ENCODE measurements at places on chromosomes 11 and 22.
A peak's percentile ranks its signal among the peaks of the same experiment; 100 is the strongest.

DNA sequence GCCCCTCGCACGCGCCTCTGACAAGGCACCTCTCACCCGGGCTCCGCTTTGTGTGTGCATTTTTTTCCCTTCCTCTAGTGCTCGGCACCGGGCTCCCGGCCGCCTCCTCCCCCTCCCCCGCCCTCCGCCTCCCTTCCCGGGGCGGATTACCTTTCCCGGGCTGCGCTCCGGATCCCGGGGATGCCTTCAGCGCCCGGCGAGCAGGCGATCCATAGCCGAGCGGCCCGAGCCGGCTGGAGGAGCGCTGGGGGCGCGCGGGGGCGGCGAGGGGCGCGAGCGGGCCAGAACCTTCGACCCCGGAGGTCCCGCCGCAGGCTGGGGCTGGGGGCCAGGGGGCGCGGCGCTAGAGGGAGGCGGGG lies 282 bp downstream of the MPPED2 start:
- no peak for DNase-seq

DNA sequence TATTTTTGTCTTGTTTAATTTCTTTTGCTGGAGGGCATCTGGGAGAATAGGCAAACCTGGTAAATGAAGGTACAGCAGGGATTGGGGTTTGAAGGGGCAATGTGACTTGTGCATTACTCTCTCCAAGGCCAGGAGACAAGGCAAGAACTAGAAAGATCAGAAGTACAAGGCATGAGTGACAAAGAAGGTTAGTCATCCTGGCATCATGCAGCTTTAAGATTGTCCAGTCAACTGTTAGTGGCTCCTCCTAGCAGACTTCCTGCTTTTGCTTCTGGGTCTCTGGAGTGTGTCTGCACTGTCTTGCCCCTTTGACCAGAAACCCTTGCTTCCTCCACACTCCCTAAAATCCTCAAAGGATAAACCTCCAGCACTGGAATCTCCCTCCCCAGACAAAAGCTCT lies 27.2 kb upstream of the GLYATL1 start:
- no peak for DNase-seq

DNA sequence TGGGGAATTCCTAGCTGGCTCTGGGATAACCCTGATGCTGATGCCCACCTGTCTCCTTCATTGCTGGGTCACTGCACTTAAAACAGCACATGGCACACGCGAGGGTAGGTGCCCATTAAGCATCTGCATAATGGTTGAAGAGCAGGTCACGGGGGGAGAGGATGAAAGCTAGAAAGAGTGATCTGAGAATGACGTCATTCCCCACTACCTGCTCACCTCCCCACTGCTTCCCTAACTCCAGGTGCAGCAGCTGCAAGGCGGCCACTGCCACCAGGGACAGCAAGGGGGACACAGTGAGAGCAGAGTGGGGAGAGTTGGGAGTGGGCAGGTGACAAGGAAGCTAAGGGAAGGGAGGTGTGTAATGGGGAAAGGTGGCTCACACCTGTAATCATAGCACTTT lies 27.0 kb downstream of the ADA2 start:
- no peak for DNase-seq

- no peak for DNase-seq
Measured at GRCh38 chr11:4064278-4064955, 30.2 kb upstream of the RRM1 start.

GRCh38 chr22:27134315-27134701 lies 476.9 kb downstream of the MIAT start:
- DNase-seq, result no peak

DNA sequence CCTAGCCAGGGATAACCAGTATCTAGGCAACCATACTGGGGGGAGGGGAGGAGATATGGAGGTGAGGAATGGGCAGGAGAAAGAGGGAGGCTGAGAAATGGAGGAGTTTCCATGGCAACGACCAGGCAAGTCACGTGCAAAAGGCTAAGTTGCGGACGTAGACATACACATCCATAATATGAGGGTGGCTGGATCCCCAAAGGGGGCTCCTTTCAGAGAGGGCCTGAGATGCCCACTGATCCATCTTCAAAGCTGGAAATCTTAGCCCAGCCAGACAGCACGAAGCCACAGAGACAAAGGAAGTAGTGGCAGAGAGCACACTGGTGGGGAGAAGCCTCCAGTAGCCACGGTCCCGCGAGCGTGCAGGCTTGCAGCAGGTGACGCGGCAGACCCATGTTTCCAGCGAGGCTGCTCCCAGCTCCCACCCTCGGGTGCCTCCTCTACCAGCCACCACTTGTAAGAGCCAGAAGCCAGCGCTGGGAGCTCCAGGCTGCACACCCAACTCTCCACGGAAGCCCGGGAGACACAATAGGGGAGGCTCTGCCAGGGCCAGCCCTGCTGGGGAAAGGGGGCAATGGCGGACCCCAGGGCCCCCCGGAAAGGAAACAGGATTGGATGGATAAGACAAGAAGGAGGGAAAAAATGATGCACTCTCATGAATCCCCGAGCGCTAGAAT lies 938 bp downstream of the FXYD6 start:
- DNase-seq, result no peak

DNA sequence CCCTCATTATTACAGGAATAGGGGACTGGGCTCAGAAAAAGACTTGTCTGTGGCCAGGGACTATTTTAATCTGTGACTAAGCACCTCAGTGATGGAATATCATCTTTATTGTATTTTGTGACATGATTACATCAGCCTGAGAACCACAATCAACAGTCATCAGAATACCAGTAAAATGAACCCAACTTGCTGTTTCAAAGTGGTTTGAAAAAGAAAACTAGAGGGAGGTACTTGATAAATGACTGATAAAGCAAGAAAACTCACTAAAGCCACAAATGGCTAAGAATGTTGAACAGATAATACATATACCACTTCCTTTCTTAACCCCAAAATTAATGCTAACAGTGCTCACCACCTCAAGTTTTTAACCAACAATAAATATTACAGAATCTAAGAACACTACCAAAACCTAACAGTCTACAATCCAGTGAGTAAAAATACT lies 155.7 kb downstream of the ATG16L2 start:
- no peak for DNase-seq

DNA sequence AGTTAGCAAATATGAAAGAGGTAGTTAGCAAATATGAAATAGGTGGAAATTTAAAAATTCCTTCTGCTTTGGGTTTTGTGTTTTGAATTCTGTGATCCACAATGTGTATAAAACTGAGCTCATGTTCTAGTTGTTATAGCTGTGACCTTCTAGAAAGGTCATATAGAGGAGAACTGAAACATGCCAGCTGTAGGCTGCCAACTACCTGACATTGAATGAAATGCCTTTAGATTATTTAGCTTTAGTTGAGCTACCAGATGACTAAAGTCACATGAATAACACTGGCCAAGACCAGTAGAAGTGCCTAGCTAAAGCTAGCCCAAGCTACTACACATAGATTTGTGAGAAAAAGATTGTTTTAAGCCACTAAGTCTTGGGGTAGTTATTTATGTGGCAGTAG lies 5.8 kb upstream of the TCN1 start:
- DNase-seq, result no peak

DNA sequence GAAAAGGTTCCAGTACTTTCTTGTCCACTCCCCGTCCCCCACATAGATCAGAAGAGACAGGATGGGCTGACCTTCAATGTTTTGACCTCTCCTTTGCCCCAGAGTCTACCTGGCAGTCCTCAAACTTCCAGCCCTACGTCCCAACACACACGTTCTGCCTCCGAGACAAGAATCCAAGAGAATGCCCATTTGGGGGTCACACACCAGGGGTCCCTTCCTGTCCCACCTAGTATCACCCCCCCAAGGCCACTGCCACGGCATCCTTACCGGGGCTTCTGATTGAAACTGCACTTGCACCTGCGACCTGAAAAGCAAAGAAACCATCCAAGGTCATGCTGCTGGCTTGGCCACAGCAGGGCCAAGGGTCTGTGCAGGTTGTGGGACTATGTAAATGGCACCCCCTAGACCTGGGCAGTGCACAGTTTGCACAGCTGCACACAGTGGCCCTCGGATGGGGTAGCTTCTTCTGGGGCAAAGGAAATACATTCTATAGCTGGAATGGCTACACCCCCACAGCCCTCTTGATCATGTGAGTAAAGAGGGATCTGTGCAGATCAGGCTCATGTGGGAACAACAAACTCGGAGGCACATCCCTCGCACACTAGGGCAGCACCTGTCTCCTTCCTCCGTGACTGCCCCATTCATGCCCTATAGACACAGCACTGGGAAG lies 16.5 kb upstream of the FXYD2 start:
- no peak for DNase-seq

DNA sequence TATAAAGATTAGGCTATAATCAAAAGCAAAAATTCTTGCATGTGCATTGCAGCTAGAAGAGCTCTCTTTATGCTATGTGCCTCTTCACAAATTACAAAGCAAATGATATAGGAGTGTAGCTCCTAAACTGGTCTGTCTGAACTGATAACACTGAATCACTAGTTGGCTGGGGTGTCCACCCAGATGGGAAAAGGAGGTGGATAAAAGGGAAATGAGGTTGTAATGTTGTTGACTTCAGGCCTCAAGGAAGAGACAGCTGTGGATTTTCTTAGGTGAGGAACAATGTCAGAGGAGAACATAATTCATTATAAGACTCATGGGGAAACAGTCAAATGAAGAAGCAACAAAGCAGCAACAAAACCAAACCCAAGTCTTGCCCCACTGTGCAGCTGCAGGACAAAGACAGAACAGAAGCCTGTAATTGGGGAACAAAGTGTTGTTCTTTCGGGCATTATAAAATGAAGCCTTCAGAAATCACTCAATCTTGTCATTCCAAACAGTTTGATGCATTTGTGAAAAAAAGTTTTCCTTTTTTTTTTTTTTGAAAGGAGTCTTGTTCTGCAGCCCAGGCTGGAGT lies 130.1 kb upstream of the DDI1 start:
- no peak for DNase-seq

- no peak for DNase-seq
Measured at GRCh38 chr11:45876401-45876800, 9.1 kb upstream of the MAPK8IP1 start.

- no peak for DNase-seq
Measured at GRCh38 chr11:3160252-3161031, 4.7 kb downstream of the OSBPL5 start.

DNA sequence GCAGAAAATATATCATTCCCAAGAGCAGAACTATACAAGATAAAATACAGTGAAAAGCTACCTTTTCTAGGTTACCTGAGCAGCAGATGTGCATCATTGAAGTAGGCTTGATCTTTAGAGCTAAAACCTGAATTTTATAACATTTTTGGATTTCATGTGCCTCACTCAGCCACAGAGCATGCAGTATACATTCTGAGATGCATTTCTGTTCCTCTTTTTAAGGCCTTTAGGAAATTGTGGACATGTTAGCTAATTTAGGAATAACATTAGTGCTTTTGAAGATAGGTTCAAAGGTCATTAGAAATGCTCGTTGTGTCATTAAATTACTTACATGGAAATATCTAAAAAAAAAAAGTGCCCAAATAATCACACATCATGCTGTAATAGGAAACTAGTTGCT lies 230.6 kb upstream of the PDGFD start:
- DNase-seq, result no peak

DNA sequence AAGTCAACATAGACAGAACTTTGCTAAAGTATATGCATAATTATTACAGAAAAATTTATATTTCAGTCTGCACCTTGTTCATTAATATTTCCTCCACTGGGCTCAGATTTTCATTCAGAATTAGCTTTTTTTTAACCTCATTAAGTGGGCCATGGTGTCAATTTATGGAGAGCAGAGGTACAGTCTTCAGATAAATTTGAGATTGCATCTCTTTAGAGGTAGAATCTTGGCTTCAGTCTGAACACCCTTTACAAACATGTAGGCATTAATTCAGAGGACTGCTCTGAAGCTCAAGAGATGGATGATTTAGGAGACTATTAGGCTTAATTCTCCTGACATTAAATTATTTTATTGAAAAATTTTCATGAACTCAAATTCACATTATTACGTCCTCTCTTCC lies 3.4 kb upstream of the HBB start:
- no peak for DNase-seq

DNA sequence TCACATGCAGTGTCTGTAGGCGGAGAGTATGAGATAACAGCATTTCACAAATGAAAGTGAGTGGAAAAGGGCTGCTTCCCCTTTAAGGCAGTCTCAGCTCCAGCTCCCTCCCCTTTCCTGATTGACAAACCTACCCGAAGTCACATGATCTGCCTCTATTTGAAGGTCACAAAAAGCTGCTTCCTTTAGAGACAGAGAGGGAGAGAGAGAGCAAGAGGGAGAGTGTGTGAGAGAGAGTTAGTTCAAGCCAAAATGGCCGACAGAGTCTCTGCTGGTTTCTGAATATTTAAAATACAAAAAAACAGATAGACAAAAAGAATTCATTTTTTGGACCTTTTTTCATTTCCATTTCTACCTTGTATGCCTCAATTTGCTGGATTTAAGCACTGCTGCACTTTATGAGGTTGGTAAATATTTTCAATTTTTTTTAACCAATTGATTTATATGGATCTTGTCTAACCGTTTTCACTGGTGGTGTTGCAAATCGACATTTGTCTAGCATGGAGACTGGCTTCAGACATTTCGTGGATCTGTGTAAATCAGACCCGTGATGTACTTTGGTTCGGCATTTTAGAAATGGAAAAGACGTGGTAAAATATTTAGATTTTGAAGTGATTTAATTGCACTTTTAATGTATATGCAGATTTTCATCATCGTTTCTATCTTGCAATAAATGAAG lies at the start of gene TNRC6B:
Gene TNRC6B, plus strand, starts transcription at position 188 of the 679 bp plus-strand sequence. Its CDS starts 211 bp downstream, at position 399.
- peak; percentile 21 for DNase-seq

- no peak for DNase-seq
Measured at GRCh38 chr11:131254254-131254653, 116.2 kb upstream of the NTM start.

DNA sequence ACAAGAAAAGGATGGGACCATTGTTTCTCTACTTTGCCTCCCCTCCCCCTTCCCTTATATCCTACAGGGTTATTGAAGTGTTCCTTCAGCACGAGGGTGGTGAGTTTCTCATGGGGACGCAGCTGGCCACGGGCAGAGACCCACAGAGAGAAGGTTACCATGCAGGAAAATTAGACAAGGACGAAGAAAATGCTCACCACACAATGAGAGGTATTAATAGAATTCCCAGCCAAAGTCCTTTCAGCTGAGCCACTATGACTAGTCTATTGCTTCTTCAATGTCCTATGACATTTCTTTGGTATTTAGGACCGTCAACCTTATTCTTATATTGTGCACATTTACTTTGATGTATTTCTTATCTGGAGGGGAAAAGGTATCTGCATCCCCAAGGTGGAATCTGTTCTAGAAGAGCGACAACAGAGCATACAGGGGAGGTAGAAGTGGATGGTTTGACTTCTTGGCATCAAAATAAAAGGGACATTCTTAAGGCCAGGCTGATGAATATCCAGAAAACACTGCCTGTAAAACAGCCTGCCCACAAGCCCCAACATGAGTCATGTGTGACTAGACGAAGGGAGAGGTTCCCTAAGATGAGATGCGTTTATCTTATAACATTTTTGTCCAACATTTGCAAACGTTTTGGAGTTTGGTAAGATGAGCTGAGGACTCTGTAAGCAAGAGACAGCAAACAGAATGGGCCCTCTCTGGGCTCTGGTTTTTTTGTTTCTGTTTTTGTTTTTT lies 209.8 kb upstream of the NARS2 start:
- DNase-seq, result no peak

- DNase-seq, result no peak
Measured at GRCh38 chr11:104653407-104653806, 244.9 kb downstream of the CASP12 start.

GRCh38 chr11:4466871-4467442 lies 15.5 kb upstream of the OR52K1 start:
- DNase-seq, result no peak

- no peak for DNase-seq
Measured at GRCh38 chr22:46792841-46793261, 30.4 kb downstream of the TBC1D22A start.

GRCh38 chr11:71169313-71169712 lies 83.1 kb downstream of the SHANK2 start:
- no peak for DNase-seq

GRCh38 chr11:22626573-22627239 lies 1.1 kb upstream of the FANCF start:
- DNase-seq, result no peak
